ENCODE measurements at places on chromosomes 4 and X.
A peak's percentile ranks its signal among the peaks of the same experiment; 100 is the strongest.

DNA sequence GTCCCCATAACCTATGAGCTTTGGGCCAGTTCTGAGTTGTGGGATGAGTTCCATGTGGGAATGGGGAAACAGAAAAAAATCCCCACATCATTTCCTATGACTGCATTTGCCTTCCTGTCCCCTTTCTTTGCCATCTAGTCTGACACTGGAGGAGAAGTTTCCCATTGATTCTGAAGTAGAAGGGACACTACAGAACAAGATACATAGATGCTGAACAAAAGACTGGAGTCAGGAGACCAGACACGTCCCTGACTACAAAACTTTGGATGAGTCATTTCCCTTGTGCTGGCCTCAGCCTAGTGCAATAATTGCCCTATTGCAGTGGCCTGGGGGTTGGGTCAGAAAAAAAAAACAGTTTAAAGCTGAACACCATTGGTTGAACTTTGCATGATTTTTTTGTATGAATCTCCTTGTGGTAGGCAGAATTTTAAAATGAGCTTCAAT, 22.1 kb downstream of the BEX3 start:
- DNase-seq, result no peak

GRCh38 chr4:52234561-52235440, 183.7 kb downstream of the SPATA18 start:
- DNase-seq, result peak; percentile 60

DNA sequence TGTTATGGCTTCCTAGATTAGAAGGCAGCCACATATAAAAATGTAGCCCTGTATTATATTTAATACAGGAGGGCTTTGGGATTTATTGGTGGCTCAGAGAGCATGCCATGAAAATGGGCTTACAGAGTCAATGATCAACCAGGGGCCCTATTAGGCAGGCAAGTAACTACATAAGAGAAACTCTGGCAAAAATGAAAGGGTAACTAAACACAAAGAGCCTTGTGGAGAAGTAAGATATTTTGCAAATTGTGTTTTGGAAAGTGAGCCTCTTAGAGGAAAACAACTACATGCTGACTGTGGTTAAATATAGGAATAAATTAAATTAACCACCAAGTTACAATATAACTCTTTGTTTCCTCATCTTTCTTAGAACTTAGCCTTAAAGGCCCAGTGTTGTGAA, 5.5 kb downstream of the SAT1 start:
- no peak for DNase-seq

DNA sequence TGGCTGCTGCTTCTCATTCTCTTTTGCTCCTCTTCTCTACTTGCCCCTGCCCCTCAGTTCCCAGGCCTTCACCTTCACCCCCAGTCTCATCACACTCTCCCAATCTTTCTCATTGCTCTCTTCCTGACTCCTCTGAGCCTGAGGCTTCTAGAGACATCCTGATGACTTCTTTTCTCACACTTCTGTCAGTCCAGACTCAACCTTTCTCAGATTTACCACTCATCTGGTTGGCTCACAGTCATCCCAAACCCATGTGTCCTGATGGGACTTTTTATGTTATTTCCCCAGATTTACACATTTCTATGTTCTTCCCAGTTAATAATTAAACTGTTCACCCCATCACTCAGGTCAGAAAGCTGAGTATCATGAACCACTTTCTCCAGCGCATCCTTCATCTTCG, 68.0 kb downstream of the TMA16 start:
- DNase-seq, result no peak

GRCh38 chr4:83609365-83609764, 73.5 kb downstream of the GPAT3 start:
- DNase-seq, result no peak

- DNase-seq, result no peak
Observed at GRCh38 chr4:53354012-53354722, 11.7 kb downstream of the SCFD2 start.

- no peak for DNase-seq
Observed at GRCh38 chr4:101347267-101347556, at the start of gene PPP3CA. TSS of gene PPP3CA (minus strand) at chr4:101347526.

DNA sequence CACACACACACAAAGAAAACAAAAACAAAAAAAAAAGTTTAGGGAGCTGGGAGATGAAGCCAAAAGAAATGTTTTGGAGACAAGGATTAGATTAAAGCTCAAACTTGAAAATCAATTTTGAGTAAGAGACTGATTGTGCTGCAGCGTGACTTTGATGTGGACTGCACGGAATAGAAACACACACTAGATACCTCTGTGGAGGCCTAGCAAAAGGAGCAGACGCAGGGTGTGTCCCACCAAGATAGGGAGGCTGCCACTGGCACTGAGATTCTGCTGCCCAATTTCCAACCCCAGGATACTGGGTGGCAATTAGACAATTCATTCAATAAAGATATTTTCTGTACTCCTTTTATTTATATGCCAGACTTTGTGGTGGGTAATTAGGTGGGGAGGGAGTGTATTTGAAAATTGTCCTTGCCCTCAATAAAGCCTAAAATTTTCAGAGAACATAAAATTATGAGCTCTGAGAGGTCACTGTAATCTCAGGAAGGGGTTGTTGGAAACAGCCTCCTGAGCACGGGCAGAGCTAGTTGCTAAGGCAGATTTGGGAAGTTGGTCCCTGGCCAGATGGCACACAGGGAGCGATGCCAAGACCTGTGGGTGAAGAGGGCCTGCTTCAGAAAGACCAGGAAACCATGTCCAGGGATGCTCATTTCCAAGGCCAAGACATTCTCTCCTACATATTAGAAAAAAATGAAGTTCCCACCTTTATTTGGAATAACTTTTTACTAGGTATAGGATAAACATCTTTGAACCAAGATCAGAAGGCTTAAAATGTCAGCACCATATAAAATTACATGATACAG, 1.9 kb upstream of the PPP3CA start:
- no peak for DNase-seq

DNA sequence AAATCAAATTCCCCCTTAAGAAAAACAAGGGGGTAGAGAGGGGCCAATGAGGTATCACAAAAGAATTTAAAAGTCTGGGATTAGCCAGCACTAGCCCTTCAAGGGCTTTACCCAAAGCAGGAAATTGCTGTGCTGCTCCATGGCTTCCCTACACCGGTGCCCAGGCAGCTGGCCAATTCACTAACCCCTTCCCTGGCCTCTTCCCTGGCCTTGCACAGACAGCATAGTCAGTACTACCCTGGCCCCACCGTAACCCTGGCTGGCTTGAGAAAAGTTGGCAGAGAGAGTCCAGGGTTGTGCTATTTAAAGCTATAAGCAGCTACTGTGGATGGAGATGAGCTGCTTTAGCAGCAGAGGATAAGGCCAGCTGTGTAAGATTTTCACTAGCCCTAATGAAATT, 43.1 kb downstream of the ADAMTS3 start:
- no peak for DNase-seq

GRCh38 chr4:148444296-148445070, 2.3 kb upstream of the NR3C2 start:
- DNase-seq, result no peak

- no peak for DNase-seq
Observed at GRCh38 chr4:168710353-168710946, 213.6 kb downstream of the PALLD start.

DNA sequence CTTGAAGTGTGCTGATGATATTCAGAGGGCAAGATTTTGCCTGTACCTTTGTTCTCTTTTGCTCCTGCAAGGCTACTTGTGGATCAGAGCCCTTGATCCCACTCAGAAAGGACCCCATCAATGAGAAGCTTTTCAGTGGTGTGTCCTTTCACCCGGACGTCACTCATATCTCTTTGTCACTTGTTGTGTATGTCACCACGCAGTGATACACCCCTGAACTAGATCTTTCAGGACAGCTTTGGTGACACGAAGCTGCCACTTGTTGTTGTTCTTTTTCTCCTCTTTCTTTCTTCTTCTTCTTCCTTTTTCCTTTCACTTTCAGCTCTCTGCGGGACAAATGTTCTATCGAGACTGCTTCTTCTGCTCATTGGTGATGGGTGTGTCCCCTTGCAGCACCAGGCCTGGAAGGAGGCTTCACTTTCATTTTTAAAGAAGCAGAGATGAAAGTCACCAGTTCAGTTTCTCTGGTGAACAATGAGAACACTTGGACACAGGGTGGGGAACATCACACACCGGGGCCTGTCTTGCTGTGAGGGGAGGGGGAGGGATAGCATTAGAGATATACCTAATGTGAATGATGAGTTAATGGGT, 83.6 kb downstream of the NBDY start:
- no peak for DNase-seq

- DNase-seq, result no peak
Observed at GRCh38 chr4:185911556-185912064, 99.6 kb upstream of the SORBS2 start.

GRCh38 chr4:7514789-7515188, 80.1 kb upstream of the PSAPL1 start:
- DNase-seq, result no peak

- DNase-seq, result no peak
Observed at GRCh38 chr4:3307060-3307459, 14.2 kb downstream of the RGS12 start.

DNA sequence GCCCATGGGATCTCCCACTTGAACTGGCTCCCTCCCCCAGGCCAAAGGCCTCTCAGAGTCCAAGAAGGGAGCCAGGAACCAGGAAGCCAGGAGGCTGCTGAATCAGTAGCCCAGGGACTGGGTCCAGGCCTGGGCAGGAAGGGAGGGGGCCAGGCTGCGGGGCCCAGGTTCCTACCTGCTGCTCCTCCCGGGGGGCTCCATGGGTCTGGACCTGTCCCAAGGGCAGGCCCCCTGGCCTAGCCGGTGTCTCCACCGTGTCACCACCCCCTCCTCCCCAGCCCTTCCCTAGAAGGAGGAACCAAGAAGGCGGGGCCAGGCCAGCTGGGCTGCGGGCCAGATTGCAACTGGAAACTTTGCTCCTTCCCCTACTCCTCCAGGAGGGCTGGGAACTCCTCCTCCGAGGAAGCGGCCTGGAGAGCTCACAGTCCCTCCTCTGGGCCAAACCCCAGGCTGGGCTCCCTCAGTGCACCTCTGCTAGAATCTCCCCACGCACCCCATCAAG, at the start of gene IQSEC2:
Gene IQSEC2 (minus strand): TSS at position 264 of the 502 bp plus-strand sequence.
- peak; percentile 6 for DNase-seq

DNA sequence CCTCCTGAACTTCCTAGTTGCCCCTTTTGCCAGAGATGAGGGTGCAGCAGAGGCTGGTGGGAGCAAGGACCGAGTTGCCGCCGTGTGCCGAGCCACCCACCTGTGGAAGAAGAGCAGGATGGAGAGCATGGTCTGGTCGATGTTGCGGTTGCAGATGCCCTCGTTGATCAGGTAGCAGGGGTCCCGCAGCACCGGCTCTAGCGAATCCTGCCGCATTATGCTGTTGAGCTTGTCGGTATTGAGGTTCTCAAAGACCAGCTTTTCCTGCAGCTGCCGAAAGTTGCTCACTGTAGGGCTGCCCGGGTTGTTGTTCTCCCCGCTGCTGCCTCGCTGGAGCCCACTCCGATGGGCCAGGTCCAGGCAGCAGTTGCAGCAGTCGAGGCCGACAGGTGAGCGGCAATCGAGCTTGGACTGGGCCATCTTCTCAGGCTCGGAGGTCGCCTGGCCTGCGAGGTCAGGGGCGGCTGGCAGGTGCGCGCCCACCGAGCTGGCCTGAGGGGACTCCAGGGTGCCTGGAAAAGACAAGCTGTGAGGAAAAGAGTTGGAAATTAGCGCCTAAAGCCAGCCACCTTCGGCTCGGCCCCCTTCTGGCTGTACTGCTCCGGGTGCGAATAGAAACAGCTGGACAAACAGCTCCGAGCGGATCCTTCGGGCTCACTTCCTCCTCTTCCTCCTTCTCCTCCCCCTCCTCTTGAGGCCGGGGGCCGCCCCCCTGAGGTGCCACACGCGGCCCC, 420 bp downstream of the TSC22D3 start:
- no peak for DNase-seq

GRCh38 chr4:160546201-160546600, 1443.3 kb downstream of the RAPGEF2 start:
- no peak for DNase-seq

- no peak for DNase-seq
Observed at GRCh38 chrX:13892856-13893255, 76.0 kb upstream of the GPM6B start.

- DNase-seq, result no peak
Observed at GRCh38 chrX:137568741-137569469, 3.0 kb downstream of the ZIC3 start.

GRCh38 chr4:144547678-144548298, 98.2 kb upstream of the HHIP start:
- DNase-seq, result no peak

DNA sequence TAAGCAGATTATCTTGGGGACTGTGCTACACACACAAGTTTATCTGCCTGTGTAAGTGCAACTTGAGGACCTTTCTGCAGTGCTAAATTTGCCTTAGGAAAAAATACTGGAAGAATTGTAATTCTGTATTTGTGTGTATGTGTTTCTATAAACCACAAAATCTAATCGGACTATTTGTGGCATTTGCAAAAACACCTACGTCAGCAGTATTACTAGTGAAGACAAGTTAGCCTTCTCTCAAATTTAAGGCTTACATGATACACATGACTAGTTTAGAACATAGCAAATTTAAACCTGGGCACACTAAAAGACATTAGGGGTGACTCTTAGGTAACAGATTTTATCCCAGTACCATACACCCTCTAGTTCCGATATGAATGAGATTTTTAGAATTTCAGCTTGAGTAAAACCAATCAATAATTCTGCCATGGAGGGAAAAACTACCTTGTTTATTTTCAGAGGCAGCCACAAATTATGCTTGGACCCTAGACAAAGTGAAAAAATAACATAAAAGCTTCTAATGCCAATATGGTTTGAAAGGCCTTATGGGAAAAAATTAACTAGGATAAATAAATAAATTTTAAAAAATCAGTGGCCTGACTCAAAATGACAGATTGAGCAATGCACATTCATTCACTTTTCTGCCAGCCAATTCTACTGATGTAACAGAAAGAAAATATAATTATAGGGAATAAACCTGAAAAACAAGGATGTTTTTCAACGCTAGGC, 176.4 kb downstream of the SNCA start:
- no peak for DNase-seq

GRCh38 chr4:1458581-1458980, 52.3 kb upstream of the NKX1-1 start:
- DNase-seq, result no peak

DNA sequence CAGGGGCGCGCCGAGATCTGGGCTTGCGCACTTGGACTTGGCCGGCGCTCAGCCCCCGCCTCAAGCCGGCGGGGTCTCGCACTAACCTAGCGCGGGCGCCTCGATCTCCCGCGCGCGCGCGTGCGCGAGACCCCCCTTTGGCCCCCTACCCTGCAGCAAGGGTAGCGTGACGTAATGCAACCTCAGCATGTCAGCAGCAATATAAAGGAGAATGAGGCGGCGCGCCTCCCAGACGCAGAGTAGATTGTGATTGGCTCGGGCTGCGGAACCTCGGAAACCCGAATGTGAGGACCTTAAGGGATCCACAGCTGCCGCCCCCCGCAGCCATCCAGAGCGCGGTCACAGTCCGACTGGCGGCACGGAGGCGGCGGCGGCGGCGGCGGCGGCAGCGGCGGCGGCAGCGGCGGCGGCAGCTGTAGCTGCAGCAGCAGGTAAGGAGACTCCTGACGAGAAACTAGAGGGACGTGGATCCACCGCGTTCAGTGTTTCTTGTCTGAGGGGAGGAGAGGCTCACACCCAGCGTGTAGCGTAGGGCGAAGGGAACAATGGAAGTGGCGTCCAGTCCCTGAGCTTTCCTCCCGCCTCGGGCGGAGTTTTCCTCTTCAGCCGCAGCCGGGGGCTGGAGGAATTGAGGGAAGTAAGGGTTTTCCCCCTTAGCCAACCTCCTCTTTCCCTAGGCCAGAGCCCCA, at the start of the genes SATL1 and ZNF711:
Gene SATL1 (minus strand): TSS at position 19 of the 689 bp plus-strand sequence. CDS start 134,811 bp downstream, outside the sequence.
Gene ZNF711 (plus strand): TSS at position 231 of the 689 bp plus-strand sequence. CDS start 3,582 bp downstream, outside the sequence.
- DNase-seq, result peak; percentile 79

GRCh38 chr4:61924131-61924530, 724.0 kb downstream of the ADGRL3 start:
- DNase-seq, result peak; percentile 7
